ENCODE measurements at places on chromosomes 5 and 9. TPM values are rescaled to one million over a fixed set of nuclear protein-coding genes. Genes with fewer than 3 reads are reported as not detected.
A peak's percentile ranks its signal among the peaks of the same experiment; 100 is the strongest.

- peak; percentile 7 for DNase-seq
Measured at GRCh38 chr5:72137826-72138409, 30.6 kb downstream of the MAP1B start.

GRCh38 chr9:76419782-76420380 lies 25.7 kb upstream of the RFK start:
- DNase-seq: peak; percentile 36

- peak; percentile 54 for DNase-seq
Measured at GRCh38 chr5:95870105-95870672, 47.7 kb upstream of the GLRX start.

GRCh38 chr9:125043631-125044030 lies 99.7 kb downstream of the SCAI start:
- DNase-seq: no peak

- no peak for DNase-seq
Measured at GRCh38 chr9:101397746-101398067, 711 bp downstream of the MRPL50 start.

GRCh38 chr5:136000932-136001331 lies 27.9 kb upstream of the TGFBI start:
- DNase-seq: no peak

- DNase-seq: no peak
Measured at GRCh38 chr5:121671624-121672023, 180.1 kb upstream of the FTMT start.

- no peak for DNase-seq
Measured at GRCh38 chr9:746661-747434, 94.6 kb upstream of the DMRT1 start.

- peak; percentile 62 for DNase-seq
Measured at GRCh38 chr5:147169399-147169798, 65.4 kb upstream of the STK32A start.

DNA sequence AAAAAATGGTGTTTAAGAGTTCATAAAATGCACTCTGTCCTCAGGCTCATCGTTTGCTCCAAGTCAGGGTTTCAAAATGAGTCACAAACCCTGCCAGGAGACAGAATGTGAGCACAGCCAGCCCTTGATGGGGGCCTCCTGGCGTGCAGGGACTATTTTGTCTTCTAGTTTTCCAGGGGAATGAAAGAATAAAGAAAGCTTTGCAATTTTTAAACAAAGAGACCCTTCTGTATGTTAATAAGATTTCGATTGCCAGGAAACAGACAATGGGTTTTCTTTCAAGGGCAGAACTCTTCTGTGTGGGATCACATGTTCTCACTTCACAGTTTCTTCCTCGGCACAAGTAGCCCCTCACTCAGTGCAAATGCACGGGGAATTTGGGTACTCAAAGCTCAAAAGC lies 121.4 kb upstream of the C6 start:
- DNase-seq: no peak

GRCh38 chr9:68685213-68685612 lies 19.8 kb upstream of the PIP5K1B start:
- peak; percentile 82 for DNase-seq

- DNase-seq: no peak
Measured at GRCh38 chr9:3931996-3932906, 367.6 kb downstream of the GLIS3 start.

DNA sequence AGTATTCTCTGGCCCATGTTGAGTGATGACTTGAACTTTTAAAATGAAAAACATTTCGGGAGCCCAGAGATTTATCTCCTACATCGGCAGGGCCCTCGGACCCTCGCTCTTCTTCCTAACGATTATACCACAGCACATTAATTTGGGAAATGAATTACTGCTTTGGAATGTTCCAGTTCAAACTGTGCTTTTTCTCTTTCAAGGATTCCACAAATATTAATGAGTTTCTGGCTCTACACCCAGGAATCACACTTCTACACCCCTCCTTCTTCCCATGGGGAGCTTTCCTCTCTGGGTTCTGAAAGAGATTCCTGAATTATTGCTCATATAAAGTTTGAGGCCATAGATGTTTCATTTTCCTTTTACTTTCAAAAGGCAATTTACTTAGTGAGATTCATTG lies 41.2 kb downstream of the NSG2 start:
- no peak for DNase-seq

DNA sequence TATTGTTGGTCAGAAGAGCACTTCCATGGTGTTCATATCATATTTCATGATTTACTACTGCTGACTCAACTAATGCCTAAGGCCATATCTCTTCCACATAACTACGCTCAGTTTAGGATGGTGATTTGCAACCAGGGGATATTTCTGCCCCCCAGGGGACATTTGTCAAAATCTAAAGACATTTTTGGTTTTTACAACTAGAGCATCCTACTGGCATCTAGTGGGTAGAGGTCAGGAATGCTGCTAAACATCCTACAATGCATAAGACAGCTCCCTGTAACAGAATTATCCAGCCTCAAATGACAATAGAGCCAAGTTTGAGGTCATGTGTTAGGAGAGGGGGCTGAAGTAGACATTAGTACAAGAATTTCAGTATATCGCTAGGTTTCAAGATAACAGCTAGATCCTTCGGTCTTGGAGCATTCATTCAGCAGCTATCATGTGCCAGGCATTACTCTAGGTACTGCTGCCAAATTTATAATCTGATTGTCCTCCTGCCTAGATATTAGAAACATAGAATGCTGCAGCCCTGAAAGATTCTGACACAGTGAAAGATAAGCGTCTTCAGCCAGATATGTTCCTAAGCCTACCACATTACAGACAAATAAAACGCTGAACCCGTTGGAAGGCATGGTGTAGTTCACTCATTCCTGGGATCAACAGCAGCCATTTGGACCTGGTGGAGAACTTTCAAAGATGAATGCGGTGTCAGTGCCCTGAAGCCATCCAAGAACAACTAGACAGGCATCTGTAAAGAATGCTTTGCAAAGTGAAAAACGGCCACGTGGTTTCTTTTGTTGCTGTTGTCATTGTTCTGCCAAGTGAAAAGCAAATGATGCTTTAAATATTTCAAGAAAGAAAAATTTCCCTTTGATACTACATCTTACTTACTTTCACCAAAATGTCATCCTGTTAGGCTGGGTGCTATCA lies 55.5 kb upstream of the FST start:
- DNase-seq: no peak

DNA sequence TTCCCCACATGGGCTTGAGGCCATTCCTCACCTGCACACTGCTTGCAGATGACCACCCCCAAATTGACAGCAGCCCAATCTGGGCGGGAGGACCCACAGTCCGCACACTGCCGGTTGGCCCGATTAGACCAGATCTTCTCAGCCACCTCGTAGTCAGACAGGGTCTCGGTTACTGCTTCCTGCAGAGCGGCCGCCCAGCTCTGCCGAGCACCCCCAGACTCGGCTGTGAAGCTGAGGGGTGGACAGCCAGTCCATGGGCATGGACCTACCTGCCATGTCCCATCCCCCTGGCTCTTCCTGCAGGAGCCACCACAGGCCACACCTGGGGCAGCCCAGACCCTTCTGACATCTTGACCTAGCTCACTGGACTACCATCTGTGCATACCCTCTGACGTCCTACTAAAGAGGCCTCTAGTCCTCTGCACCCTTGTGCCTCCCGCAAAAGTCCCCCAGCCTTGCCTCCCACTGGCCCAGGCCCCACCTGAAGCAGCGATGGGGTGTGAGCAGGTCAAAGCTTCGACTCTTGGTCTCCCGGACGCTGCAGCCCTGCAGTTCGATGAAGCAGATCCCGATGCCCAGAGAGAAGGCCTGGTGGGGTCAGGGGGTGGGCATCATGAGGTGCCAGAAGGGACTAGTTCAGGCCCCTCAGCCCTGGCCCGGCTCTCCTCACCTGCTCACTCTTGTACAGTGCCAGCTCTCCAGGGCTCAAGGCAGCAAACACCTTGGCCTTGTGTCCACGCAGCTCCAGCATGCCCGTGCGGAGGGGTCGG lies 9.8 kb downstream of the ARAP3 start:
- no peak for DNase-seq

DNA sequence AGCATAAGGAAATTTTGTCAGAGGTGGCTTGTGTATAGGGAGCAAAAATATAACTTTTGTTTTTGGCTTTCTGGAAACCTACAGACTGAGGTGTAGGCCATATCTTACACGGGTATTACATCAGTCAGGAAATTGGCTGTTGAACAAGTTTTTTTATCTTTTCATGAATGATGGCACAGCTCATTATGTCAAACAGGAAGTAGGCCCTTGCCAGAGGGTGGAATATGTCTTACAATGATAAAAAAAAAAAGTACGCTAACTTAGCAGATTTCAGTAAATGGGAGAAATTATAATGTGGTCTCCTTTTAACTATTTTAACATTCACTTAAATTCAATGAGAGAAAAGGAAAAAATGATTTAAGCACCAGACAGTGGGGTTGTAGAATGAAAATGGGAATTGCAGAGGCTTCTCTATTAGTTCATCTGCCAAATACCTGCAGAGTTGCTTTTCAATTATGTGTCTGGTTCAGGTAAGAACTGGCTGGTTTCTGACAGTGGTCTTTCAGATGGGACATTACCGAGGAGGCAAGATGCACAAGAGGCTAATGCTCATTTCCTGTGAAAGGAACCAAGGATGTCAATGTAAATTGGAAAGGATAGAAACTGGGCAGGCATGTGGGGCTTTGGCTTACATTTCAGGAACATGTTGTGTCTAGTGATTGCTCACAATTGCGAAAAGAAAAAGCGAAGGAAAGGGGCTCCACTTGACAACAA lies 169.9 kb downstream of the NNT start:
- DNase-seq: no peak

DNA sequence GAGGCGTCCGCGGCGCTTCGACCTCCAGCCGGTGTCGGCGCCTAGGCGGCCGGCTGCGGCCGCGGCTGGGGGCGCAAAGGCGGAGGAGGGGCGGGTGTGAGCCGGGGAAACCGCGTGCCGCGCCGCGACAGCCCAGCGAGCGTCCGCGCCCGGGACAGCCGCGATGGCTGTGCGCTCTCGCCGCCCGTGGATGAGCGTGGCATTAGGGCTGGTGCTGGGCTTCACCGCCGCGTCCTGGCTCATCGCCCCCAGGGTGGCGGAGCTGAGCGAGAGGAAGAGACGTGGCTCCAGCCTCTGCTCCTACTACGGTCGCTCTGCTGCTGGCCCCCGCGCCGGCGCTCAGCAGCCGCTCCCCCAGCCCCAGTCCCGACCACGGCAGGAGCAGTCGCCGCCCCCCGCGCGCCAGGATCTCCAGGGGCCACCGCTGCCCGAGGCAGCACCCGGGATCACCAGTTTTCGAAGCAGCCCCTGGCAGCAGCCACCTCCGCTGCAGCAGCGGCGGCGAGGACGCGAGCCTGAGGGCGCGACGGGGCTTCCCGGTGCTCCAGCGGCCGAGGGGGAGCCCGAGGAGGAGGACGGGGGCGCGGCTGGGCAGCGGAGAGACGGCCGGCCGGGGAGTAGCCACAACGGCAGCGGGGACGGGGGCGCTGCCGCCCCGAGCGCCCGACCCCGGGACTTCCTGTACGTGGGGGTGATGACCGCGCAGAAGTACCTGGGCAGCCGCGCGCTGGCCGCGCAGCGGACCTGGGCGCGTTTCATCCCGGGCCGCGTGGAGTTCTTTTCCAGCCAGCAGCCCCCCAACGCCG lies 605 bp downstream of the CHSY3 start:
- DNase-seq: no peak

DNA sequence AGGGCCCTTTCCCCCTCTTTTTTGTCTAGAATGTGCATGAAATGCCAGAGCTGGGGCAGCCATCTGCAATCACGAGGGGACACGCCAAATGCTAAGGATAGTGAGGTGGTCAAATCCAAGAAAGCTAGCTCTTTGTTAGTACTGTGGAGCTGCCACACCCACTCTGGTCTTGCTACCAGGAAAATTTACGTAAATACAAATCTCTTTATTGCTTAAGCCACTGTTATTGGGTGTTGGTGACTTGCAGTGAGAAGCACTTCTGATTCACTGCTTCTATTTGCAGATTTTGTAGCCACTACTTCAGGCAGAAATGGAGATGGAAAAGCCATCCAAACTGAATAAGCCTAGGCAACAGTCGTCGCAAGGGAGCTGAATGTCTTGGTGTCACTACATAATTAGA lies 25.6 kb upstream of the SUSD1 start:
- DNase-seq: no peak

DNA sequence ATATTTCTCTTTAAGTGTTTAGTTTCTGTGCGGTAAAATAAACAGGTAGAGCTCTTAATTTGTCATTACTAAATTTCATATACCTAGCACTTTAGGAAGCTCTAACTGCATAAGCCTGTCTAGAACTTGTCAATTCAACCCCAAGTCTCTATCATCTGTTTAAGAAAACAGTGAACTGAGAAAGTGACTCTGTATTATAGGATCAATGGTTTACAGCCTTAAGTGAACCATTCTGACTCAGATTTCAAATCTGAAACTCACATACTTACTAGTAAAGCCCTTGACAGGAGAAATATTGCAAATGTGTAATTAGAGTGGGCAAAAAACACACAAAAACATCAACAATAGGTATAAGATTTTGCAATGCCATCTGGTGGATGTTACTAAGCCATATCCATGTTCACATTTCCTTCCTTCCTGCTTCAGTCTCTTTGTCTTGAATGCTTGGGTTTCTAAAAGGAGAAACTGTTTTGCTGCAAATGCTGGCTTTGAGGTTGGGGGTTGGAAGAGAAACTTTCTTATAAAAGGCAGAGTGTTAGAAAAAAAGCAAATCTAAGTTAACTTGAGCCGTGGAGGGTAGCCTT lies 101.8 kb downstream of the DOCK8 start:
- no peak for DNase-seq

GRCh38 chr5:177453852-177454396 lies 7.3 kb downstream of the PRR7 start:
- DNase-seq: no peak

GRCh38 chr9:127567035-127567729 lies 44.9 kb upstream of the STXBP1 start:
- DNase-seq: no peak

GRCh38 chr5:80565330-80565729 lies 4.8 kb downstream of the ANKRD34B start:
- no peak for DNase-seq

DNA sequence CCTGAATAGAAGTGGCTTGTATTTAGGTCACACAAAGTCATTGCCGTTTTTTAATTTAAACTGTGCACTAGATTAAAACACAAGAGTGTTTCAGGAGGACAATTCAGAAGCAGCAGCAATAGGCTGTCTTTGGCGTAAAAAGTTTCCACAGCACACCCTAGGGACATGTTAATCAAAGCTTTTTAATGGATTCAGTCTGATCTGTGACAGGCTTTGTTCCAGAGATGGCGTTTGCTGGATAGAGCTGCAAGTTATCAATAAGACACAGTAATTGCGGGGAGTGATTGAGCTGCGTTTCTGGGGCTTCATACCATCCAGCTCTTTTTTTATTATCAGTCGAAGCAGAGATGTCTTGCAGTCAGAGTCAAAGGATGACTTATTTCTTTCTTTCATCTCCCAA lies 300.3 kb downstream of the ZNF608 start:
- no peak for DNase-seq

GRCh38 chr9:1219284-1219683 lies 169.1 kb downstream of the DMRT2 start:
- DNase-seq: no peak

Gene IRX2
- polyA plus RNA-seq: not detected

Gene NR6A1
- polyA plus RNA-seq: 19.7 TPM

Gene FBN2
- polyA plus RNA-seq: not detected

Gene NUTM2F
- not detected for polyA plus RNA-seq

Gene CNTLN
- 1.5 TPM for polyA plus RNA-seq

Gene SLC6A7
- not detected for polyA plus RNA-seq

Gene REEP2
- polyA plus RNA-seq: 9.2 TPM

Gene SLC6A3
- 0.12 TPM for polyA plus RNA-seq

Gene DOCK2
- polyA plus RNA-seq: not detected

Gene SLC4A9
- polyA plus RNA-seq: 0.05 TPM

Gene SAXO1
- not detected for polyA plus RNA-seq
